ENCODE measurements at places on chromosomes 12 and 14.

DNA sequence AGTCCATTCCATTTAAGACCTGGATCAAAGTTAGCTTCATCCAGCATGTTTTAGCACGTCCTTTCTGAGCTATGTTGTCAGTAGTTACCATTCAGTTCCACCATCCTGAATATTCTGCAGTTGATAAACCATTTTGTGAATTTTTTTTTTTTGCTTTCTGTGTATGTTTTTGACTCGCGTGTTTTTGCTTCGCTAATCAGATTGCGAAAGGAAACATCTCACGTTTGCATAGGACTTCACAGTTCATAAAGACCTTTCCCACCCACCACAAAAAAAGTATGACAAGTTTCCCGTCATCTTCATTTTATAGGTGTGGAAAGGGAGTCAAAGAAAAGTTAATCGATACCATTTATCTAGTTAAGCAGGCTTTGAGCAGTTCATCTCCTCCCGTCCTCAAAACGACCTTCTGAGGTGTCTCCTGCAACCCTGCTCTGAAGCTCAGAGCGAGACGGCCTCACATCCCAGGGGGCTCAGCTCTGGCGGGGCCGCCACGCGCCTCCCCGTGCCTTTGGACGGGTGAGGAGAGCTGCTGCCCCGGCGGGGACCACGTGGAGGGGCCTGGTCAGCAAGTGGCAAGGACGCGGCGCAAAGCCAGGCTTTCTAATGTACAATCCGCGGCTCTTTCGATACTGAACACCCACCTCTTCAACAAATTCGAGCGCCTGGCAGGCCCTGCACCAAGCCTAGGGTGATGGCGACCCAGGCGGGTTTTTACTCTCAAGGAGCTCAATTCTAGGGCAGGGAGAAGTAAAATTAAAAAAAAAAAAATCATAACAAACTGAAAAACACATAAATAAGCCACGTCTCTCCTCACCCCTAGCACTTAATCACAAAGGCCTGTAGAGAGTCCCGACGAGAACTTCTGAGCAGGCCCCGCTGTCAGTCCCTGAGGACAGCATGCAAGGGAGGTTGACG lies 988 bp upstream of the TMEM263 start:
- no peak for DNase-seq

- DNase-seq: no peak
Observed at GRCh38 chr12:68614105-68614679, 3.5 kb downstream of the RAP1B start.

DNA sequence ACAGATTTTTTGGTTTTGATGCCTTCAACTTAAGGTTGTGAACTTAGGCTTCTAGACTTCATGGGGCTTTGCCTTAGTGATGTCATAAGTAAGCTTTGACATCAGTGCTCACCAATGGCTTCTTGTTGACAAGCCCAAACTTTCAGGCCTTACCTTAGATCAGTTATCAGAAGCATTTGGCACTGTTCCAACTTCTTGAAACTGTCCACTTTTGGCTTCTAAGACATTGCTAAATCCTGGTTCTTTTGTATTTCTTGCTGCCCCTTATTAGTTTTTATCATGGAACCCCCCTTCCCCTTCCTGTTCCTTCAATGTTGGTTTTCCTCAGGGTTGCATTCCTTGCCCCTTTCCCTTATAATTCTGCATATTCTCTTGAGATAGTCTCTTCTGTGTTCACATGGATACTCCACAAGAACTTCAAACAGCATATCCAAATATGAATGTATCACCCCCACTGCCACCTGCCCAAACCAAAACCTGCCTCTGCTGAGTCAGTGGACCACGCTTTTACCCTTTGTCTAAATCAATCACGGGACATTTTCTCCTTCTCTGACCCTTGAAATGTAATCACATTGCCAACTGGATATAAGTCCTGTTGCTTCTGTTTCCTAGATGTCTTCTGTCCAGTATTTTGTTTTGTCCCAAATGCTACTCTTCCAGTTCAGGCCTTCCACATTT lies 7.9 kb downstream of the PFKM start:
- DNase-seq: no peak

GRCh38 chr14:68729556-68729955 lies 63.3 kb downstream of the ZFP36L1 start:
- DNase-seq: no peak

GRCh38 chr12:120662879-120663278 lies 22.5 kb downstream of the CABP1 start:
- DNase-seq: no peak

GRCh38 chr14:104795781-104796686 lies 486 bp upstream of the AKT1 start:
- DNase-seq: peak; percentile 46

- no peak for DNase-seq
Observed at GRCh38 chr14:93281937-93282336, 50.9 kb downstream of the BTBD7 start.

- no peak for DNase-seq
Observed at GRCh38 chr14:51744372-51745130, 92.8 kb downstream of the FRMD6 start.

GRCh38 chr14:94427016-94427613 lies 25.5 kb downstream of the SERPINA11 start:
- no peak for DNase-seq

- DNase-seq: no peak
Observed at GRCh38 chr14:69693801-69694729, 72.9 kb upstream of the SRSF5 start.

GRCh38 chr14:89267163-89267562 lies 149.9 kb downstream of the FOXN3 start:
- DNase-seq: no peak

GRCh38 chr12:123937707-123938591 lies 34.7 kb downstream of the CCDC92 start:
- DNase-seq: no peak

- no peak for DNase-seq
Observed at GRCh38 chr12:117111821-117112595, 12.8 kb upstream of the TESC start.

DNA sequence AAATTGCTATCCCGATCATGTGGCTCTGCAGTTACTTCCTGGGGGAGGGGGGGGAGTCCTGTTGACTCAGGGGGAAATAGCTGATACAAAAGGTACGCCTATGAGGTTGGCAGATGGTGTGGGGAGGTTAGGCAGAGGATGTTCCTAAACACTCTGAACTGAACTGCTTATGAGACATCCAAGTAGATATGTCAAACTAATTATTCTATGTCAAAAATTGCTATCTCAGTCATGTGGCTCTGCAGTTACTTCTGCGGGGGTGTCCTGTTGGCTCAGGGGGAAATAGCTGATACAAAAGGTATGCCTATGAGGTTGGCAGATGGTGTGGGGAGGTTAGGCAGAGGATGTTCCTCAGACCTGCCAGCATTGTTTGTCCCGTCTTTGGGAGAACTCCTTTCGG lies 5.1 kb upstream of the VCPKMT start:
- no peak for DNase-seq

DNA sequence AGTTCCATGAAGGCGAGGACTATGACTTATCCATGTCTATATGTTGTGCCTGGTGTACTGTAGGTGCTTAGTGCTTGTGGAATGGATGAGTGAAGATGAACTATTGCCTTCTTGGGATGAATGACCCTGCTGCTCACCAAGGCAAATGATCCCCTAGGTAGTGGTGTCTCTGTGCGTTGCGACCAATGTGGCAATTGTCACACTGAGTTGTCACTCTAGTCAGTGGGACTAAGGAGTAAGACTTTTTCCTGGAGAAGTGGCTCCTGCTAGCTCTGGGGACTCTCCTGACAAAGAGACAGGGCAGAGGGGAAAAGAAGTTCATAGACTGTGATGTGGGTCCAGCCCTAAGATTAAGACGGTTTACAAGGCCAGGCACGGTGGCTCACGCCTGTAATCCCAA lies 3.4 kb upstream of the ACVR1B start:
- no peak for DNase-seq

GRCh38 chr14:95796788-95797187 lies 79.8 kb upstream of the TUNAR start:
- DNase-seq: no peak

- no peak for DNase-seq
Observed at GRCh38 chr12:124520265-124520701, 47.1 kb downstream of the NCOR2 start.

DNA sequence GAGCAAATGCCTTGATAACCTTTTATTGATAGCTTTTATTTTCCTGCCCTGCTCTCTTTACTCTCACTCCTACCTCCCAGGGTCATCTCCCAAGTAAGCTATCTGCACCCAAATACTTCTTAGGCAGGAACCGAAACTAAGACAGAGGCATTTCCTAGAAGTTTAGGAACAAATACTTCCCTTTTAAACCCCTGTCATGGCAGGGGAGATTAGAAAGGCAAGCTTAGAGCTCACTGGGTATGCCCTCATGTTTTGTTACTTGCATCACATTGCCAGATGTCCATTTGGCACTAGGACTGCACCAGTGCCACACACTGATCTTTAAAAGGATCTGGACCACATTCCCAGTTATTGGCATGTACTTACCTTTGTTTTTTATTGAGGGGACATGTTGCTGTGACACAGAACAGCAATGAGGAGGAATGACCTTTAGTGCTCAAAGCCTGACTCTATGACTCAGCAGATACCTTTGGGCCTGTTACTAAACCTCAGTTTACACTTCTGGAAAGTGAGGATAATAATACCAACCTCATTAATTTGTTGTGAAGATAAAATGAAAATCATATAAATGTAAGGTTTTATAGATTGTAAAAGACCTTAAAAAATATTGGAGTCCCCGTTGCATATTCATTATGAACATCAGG lies 40.9 kb upstream of the MBIP start:
- DNase-seq: no peak

GRCh38 chr12:70744178-70744577 lies 106.9 kb upstream of the PTPRB start:
- no peak for DNase-seq

- DNase-seq: no peak
Observed at GRCh38 chr12:75937486-75937885, 94.1 kb downstream of the PHLDA1 start.

GRCh38 chr14:34983786-34984185 lies 994 bp downstream of the SRP54 start:
- DNase-seq: no peak

DNA sequence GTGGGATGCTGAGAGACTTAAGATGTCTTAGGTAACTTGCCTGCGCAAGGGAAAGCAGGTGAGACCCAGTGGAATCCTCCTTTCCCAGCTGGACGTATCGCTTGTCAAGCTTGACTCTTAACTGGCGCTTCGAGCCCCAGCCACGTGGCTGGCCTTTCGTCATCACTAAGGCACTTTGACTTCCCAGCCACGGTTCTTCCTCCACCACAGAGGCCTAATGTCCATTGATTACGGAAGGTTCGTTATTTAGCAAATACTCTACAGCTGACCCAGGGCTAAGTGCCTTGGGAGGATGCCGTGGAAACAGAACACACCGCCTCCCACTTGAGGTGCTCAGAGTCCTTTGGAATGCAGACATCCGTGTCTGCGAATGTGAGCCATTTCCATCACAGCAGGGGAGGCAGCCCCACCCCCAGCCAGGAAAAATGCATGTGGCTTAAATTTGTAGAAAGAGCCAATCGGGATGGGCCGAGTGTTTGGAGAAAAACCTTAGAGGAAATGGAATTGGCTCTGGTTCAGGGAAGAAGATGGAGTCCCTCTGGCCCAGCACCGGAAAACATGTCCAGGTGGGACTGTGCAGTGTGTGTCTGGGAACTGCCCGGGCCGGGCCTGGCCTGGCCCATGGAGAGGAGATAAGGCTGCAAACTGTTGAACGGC lies 115.7 kb downstream of the PLXNC1 start:
- no peak for DNase-seq

DNA sequence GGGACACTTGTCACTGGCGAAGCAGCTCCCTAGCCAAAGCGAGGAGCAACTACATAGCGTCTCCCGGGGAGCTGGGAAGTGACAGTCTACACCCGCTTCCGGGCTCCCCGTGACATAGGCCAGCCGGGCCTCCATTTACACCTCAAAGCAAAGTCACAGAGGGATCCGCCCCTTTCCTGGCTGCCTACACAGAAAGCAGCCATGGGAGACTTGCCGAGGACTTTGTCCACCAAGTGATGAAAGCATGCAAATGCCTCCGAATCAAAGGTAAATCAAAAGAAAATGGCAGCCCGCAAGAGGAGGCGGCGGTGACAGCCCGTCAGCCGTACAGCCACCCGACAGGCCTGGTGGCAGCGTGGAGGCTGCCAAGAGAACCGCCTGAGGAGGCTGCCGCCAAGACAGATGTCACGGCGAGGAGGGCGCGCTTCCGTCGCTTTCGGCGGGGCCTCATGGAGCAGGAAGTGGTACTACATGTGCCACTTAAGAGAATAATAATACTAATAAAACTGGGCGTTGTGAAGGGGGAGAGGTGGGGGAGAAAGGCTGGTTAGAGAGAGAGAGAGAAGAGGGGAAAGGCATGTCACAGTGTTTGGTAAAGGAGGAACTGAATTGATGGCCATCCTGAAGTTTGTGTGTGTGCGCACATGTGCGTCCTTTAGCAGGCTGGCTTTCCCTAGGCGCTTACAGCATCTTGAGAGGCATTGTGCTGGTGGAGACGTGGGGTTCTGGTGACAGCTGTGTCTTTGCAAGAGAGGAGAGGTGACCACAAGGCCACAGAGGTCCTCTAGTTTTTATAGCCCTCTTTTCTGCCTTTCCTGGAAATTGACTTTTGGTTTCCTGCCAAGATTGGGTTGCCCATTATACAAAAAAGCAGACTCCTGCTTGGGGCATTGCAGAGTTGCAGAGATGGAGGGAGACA lies 661.7 kb downstream of the VRK1 start:
- DNase-seq: peak; percentile 69

GRCh38 chr14:49933704-49934103 lies 40.8 kb downstream of the ARF6 start:
- no peak for DNase-seq

DNA sequence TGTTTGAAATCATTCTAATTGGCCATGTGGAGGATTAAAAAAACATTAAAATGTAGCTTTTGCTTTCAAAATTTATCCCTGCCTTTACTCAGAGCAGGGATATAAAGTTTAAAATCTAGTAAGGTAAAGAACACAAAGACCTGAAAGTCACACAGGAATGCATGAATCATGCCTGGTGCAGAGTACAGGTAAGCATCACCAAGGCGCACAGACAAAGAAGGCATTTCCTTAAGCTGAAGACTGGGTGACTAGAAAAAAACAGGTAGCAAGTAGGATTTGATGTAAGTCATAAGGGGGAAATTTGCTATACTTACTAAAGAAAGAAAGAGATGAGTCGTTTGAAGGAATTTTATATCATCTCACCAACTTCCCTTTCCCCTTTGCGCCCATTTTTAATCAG lies 405.6 kb downstream of the GXYLT1 start:
- no peak for DNase-seq

- no peak for DNase-seq
Observed at GRCh38 chr12:26246483-26247164, 51.3 kb downstream of the SSPN start.
